ENCODE measurements at places on chromosomes 12 and 14.

DNA sequence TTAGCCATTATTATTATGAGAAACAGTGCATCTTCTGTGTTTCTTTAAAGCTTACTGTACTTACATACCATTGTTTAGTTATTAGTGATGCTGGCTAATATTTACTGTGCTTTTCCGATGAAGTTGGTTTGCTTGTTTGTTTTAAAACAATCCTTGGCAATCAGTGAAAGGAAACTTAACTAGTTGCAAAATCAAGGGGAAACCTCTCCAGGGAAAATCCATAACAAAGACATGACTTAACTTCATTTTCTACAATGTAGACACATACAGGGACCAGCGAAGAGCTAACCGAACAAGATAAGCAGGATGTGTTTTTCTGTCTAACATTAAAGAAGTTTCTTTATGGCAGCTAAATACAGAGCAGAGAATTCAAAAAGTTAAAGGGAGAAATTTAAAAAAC lies 102.5 kb upstream of the PARP11 start:
- no peak for DNase-seq

DNA sequence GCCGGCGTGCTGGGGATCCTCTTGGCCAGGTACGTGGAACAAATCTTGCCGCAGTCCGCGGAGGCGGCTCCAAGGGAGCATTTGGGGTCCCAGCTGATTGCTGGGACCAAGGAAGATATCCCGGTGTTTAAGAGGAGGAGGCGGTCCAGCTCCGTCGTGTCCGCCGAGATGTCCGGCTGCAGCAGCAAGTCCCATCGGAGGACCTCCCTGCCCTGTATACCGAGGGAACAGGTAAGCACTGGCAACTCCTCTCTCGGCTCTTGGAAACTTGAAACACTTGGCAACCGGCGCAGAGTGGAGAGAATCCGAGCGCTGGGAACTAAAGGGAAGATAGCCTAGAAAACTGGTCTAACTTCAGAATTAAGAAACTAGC lies 1.7 kb downstream of the PDE3A start:
- no peak for DNase-seq

GRCh38 chr14:51576879-51577278 lies 74.8 kb upstream of the FRMD6 start:
- no peak for DNase-seq

GRCh38 chr12:42023733-42024494 lies 120.8 kb downstream of the GXYLT1 start:
- peak; percentile 71 for DNase-seq

- no peak for DNase-seq
Measured at GRCh38 chr12:128056136-128056801, 210.7 kb upstream of the TMEM132C start.

DNA sequence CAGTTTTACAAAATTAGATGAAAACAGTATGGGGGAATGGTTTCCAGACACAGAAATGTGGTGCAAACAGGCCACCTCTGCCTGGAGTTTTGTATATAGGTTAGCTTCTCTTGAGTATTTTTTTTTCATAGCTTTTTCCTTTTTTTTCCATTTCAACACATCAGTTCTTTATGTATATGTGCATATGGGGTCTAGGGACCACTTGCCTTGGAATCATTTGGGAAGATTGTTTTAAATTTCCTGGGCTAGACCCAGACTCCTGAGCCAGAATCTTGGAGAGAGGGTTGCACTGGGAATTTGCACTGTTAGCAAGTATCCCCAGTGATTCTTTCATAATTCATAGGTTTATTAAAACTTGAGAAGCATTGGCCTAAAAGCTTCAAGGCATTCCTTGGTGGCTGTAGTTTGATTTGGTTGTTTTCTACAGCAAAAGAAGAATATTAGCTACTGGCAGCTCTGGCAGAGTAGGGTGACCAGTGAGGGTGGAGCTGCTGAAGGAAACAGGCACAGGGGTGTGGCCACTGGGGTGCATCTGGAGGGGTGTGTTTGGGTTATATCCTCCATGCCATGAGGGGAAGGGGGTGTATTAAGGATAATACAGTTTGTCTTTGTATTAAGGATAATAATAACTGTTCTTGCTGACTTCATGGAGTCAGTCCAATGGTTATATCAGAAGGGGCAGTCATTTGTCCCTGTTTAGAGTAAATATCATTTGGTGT lies 22.8 kb downstream of the PPP1R36 start:
- DNase-seq, result no peak

- DNase-seq, result no peak
Measured at GRCh38 chr12:31558521-31558920, 32.4 kb downstream of the DENND5B start.

DNA sequence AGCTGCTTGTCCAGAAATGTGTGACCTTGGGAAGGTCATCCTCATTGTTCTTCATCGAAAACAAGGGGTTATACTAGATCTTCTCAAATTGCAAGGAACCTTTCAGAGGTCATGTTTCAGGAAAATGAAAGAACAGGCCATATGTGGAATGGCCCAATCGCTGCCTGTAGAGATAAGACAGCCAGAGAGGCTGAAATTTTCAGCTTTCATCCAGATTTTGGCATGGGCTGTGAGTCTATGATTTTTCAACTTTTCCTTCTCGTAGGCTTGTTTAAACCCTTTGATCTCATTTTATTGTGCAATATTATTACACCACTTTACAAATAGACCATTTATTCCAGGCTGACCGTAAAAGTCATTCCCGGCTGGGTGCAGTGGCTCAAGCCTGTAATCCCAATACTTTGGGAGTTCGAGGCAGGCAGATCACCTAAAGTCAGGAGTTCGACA lies 17.1 kb upstream of the ATXN2 start:
- no peak for DNase-seq

- DNase-seq, result no peak
Measured at GRCh38 chr12:111150360-111150759, 218.5 kb downstream of the PHETA1 start.

- no peak for DNase-seq
Measured at GRCh38 chr14:78683206-78683605, 513.0 kb downstream of the NRXN3 start.

GRCh38 chr12:124680863-124681778 lies 113.7 kb upstream of the NCOR2 start:
- DNase-seq, result no peak

Data from right kidney (tissue), 9 donors.